ENCODE measurements at places on chromosomes 2 and 18.
A peak's percentile ranks its signal among the peaks of the same experiment; 100 is the strongest.

GRCh38 chr2:7595206-7595605, 678.0 kb downstream of the RNF144A start:
- DNase-seq: no peak

DNA sequence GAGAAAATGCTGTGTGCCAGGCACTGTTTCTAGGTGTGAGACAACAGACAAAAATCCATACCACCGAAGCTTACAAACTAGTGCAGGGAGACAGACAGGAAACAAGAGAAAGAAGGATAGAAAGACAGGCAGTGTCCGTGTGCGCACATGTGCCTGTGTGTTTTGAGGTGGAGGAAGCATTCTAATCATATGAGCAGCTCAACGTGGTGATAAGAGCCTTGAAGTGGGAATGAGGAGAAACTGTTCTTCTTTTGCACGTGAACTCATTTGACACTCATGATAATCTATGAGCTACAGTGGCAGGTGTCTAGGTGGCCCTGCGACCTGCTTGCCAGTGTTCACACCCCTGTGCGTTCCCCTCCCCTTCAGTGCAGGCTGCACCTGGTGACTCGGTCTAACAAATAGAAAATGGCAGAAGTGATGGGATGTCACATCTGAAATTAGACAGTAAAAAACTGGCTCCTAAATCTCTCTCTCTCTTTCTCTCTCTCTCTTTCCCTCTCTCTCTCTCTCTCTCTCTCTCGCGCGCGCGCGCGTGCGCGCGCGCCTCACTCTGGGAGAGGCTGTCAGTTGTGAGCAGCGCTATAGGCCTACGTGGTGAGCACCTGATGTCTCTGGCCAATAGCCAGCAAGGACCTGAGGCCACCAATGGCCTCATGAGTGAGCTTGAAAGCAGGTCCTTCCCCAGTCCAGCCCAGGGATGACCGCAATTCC, 74.8 kb downstream of the EN1 start:
- no peak for DNase-seq

DNA sequence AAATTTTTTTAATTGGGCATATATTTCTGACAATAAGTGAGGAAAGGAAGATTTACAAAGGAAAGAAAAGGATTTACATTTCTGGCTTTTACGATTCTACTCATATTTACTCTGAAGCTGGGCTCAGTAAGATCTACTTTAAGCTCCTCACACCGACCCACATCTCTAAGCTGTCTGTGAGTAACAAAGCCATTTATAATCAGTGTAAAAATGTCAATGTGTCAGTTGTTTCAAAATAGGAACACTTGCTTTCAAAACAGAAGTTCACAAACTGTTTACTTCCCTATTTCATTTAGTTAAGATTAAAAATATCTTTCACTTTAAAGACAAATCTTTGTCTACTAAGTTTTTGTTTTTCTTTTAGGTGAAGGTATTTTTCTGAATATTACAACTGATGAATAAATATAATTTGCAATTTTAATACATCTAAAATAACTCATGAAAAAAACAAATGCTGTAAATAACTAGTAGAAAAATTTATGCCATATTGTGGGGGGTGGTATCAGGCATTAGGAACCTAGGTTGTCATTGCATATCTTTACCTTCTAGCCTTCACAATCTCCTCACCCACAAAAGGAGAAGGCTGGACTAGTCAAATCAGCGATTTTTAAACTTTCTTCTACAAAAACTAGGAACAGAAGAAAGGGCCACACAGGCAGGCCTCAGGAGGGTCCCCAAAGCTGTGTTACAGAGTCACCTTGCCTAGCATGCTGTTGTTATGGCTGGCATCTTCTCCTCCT, 64.5 kb downstream of the TMEM131 start:
- DNase-seq: no peak

DNA sequence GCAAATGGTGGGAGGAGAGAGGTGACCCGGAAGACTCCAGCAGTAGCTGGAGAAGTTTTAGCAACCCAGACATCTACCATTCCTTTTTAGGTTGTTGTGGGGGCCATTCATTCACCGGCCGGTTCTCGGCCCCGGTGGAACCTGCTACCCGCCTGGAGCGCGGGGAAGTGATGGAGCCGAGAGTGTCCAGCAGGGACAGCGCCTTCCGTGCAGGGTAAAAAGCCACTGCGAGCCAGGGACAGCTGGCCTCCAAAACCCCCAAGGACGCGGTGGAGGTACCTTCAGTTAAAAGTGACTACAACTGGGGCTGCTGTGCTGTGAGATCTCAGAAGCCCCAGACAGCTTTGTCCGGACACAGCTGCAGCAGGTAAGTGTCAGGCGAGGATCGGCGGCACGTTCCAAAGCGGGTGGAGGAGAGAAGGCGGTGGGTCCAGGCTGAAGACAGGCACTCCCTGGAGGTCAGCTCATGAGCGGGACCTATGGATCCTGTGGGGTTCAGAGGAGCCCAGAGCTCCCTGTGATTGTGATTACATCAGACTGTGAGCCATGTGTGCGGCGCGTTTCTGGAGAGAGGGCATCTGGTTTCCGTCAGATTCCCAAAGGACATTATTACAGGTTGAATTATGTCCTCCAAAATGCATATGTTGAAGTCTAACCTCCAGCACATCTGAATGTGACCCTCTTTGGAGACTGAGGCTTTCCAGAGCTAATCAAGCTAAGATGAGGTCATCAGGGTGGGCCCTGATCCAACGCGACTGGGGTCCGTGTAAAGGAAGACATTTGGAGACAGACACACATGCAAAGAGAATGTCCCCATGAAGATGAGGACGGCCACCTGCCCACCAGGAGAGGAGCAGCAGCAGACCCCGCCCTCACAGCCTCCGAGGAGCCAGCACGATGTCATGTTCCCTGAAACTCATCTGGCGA, 276.3 kb downstream of the EIPR1 start:
- no peak for DNase-seq

DNA sequence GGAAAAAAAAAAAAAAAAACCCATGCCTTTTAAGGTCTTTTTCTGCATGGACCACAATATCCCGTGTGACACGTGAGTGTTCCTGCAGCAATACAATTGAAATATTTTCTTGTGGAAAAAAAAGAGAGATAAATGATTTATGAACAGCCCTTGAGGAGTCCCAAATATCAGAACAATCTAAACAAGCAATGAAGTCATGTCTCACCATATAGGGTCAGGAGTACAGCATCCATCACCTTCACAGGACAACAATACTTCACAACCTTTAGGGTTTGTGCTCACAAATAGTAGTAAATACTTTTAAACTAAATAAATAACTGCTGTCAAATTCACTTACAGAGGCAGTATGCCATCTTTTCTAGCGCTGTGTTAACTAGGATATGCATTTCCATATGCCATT, 87.9 kb downstream of the ZEB2 start:
- DNase-seq: no peak

- DNase-seq: peak; percentile 34
Measured at GRCh38 chr18:47601581-47602272, 328.7 kb downstream of the SMAD2 start.

DNA sequence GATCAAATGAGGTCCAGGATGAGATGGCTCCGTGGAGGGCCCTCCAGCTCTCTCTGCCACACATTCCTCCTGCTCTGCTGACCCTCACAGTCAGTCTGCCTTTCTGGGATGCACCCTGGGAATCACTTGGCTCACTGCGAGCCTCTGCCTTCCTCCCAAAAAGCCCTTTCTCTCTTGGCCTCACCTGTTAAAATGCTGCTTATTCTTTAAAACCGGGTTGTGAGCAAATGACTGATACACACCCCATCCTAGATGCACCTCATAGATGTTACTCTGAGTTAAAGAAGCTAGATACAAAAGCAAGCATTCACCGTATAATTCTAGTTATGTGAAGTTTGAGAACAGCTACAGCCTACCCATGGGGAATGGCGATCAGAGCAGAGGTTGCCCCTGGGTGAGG, 167.7 kb upstream of the MYCN start:
- no peak for DNase-seq

- no peak for DNase-seq
Measured at GRCh38 chr2:163859951-163860350, 124.1 kb upstream of the FIGN start.

DNA sequence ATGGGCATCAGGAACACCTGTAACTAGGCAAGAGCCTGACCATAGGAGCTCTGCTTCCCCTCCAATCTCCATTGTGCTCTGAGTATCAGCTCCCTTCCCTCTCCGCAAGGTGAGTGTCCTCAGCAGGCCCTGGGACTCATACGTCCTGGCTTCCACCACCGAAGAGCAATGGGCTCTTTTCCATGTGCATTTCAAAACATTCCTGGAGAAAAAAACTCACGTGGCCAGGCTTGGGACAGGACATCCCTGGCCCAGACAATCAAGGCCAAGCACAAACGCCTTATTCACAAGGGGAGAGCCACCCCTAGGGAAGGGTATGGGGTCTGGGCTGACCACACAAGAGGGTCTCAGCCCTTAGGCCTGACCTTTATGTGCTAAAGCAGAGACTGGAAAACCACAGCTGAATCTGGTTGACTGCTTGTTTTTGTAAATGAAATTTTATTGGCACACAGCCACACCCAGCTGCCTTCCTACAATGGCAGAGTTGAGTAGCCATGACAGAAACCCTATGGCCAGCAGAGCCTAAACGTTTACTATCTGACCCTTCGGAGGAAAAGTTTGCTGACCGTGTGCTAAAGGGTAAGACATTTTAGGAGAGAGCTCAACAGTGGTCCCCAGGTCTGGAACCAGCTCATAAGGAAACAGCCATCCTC, 175.7 kb upstream of the ARL4C start:
- DNase-seq: no peak

DNA sequence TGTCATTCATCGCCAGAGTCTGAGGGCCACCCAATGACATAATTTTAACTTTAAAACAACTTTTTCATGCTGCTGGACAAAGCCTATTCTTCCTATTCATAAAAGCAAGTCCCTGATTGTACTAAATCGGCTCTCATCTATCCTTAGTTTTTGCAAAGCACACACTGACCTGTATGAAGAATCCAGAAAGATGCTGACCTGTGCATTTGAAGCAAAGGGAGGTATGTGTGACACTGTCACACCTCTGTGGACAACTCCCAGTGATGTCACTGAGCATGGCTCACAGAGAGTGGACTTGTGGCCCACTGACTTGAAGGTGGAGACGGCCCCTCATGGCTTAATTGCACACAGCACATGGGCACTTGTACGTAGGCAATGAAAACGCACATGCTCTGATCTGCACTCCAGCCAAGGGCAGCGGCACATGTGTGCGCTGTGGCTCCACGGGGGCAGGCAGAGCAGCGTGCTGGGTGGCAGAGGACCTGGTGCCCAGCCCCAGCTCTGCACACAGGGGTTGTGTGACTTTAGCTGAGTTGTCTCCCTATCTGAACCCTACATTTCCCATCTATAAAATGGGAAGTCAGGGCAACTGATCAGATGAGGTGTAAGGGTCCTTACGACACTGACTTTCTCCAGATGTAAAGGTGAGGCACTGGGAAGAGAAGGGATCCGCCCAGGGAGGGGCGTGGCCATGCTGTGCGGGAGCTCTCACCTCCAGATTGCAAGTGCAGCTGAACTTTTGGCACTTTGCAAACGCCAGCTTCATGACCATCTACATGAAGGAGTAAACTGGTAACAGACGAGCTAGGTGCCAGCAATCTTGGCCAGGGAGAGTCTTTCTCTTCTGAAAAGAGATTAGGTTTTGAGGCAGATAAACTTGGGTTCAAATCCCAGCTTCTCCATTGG, 14.3 kb upstream of the ODC1 start:
- DNase-seq: no peak

DNA sequence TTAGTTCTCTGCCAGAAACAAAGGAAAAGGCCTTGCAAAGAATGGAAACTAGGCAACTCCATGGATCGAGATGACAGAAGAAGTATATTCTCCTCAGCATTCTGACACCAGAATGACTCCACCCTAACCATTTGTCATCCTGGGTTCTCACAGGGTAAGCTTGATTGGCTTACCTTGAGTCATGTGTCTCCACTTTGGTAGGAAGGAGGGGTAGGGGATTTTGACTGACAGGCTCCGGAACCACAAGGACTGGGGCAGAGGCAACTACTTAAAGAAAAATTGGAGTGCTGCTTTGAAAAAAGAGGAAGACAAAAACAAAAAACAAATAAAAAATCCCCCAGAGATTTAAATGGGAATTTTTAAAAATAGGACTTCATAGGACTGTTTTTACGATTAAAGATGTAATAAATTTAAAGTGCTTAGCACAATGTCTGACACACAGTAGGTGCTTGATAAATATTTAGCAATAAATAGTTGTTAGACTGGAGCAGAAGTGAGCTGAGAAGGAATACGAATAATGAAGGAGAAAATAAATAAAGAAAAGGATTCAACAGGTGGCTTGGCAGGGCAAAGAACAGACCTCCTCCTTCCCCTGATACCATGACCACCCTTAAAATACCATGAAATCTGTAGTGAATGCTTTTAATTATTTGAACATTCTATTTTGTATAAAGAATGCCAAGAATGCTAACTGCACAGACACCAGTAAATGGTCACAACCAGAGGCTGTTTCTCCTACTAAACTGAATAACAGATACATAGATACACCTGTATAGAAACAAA, 230.2 kb downstream of the CDCA7 start:
- no peak for DNase-seq

- no peak for DNase-seq
Measured at GRCh38 chr2:68827666-68828065, 43.5 kb downstream of the BMP10 start.

DNA sequence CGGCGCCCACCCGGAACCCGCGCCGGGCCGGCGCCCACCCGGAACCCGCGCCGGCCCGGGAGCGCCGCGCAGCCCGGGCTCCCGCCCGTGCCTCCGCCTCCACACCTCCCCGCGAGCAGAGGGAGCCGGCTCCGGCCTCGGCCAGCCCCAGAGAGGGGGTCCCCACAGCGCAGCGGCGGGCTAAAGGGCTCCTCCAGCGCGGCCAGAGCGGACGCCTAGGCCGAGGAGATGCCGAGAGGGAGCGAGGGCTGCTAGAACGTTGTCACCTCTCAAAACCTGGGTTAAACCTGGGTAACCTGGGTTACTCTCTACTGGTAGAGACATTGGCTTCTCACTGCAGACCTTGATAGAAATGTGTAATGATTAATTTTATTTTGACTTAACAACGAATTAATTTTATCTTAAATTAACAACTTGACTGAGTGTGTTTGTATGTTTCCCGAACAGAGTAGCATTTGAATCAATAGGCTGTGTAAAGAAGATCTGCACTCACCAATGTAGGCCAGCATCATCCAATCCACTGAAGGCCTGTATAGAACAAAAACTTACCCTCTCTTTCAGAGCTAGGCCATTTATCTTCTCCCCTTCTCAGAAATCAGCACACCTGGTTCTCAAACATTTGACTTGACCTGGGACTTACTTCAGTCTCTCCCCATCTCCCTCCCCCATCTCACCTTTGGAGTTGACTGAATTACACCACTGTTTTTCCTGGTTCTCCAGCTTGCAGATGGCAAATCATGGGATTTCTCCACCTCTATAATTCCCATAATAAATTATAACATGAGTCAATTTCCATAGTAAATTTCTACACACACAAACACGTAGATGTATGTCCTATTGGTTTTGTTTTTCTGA, 242.7 kb downstream of the ASXL3 start:
- DNase-seq: peak; percentile 49

- no peak for DNase-seq
Measured at GRCh38 chr2:131054488-131054887, 38.8 kb downstream of the FAM168B start.
